Breast epithelium (tissue), 4 donors: ENCODE measurements at places on chromosomes 2 and 18. TPM values are rescaled to one million over a fixed set of nuclear protein-coding genes. Genes with fewer than 3 reads are reported as not detected.

Gene PRSS56
- total RNA-seq: not detected

Gene AQP12A
- total RNA-seq: not detected

- DNase-seq: no peak
Measured at GRCh38 chr18:63553081-63553480, 10.9 kb downstream of the SERPINB12 start.

DNA sequence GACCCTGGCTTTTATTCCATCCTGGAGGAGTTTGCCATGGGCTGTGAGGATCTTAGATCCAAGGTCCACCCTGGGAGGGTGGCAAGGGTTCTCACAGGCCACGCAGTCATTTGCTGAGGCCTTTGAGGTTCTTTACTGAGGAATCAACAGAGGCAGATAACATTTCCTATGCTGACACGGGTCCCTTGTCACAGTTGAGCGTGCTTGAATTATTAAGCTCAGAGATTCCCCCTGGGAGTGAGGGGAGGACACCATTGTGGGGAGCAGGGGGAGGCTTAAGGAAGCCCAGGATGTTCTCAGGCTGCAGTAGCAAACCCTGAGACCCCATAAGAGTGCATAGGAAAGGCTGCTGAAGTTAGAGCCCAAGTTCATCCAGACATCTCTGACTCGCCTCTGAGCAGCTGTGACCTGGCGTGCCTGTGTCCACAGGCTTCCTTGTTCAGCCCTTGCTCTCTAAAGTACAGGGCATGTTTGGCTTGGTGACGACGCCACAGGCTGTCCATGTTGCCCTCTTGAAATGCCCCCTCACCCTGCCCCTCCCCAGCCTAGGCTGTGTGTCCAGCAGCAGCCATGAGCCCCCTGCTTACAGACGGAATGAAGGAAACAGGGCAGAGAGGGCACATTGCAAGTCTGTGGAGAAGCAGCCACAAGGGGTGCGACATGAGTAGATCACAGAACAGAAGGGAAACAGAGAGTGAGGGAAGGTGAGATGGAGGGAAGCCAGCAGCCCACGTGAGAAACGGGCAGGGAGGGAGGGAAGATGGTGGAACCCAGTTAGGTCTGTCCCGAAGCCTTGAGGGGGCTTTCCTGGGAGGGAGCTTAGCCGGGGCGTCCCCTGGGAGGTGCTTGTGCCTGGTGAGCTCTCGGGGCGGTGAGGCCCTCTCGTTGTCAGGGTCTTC lies 34.0 kb downstream of the NAPG start:
- no peak for DNase-seq

Gene IL37
- not detected for total RNA-seq

GRCh38 chr2:177889818-177890460 lies 182.6 kb downstream of the PDE11A start:
- DNase-seq: no peak
